ENCODE measurements at places on chromosomes 5 and 9.

- peak; percentile 59 for DNase-seq
Observed at GRCh38 chr9:35611230-35611797, 6.3 kb downstream of the TESK1 start.

GRCh38 chr5:157384971-157385709 lies 74.9 kb upstream of the NIPAL4 start:
- peak; percentile 99 for DNase-seq

GRCh38 chr9:33221568-33221884 lies 18.4 kb upstream of the SPINK4 start:
- no peak for DNase-seq

DNA sequence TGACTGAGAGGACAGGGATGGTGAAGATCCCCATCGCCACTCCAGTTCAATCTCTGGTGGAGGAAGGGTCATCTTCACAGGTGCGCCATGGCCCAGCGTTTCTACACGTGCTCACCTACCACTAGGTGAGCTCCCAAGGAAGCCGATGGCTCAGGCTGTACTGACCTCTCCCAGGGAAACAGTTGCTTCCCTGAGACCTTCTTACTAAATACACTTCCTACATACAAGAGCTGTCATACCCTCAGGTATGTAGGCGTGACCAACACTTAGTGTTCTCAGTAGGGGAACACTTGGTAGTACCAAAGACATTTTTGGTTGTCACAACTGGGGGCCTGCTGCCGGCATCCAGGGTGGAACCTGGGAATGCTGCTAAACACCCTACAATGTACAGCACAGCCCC lies 75.2 kb downstream of the TENT4A start:
- peak; percentile 18 for DNase-seq

- peak; percentile 42 for DNase-seq
Observed at GRCh38 chr5:83564069-83564749, 92.7 kb downstream of the VCAN start.

GRCh38 chr5:68950125-68950524 lies 143.7 kb upstream of the SLC30A5 start:
- DNase-seq = peak; percentile 81

DNA sequence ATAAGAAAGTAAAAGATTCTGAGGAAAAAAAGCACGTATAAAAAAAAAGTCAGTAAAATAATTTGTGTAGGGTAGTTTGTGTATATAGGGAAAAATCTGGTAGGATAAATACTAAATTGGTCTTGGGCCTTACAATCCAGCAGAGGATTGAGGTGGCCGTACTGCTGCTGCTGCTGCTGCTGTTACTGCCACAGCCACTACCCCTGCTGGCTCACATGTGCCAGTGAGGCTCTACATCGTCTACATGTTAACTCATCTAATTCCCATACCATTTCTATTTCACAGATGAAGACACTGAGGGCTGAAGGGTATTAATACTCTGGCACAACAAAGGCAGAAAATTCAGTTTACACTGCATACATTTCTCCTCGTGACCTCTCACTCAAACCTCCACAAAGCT lies 928.5 kb downstream of the TLE4 start:
- DNase-seq = peak; percentile 22

- DNase-seq = no peak
Observed at GRCh38 chr9:7368410-7369292, 430.9 kb downstream of the DMAC1 start.

- DNase-seq = no peak
Observed at GRCh38 chr5:63249960-63250359, 671.3 kb downstream of the LRRC70 start.

DNA sequence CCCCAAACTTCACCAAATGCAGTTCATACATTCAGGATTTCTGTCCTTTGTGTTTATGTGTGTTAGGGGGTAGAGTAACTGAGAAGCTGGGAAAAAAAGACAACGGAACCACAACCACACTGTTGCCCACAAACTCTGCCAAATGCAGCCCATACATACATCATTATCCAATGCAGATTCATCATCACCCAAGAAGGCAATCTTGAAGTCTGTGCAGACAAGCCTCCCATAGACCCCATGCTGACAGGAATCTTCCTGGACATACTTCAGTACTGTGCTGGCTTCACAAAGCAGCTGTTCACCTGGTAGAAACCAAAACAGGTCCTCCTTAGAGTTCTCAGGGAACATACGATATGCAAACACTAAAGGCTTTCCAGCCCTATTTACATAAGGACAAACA lies 38.9 kb downstream of the MTMR12 start:
- no peak for DNase-seq

DNA sequence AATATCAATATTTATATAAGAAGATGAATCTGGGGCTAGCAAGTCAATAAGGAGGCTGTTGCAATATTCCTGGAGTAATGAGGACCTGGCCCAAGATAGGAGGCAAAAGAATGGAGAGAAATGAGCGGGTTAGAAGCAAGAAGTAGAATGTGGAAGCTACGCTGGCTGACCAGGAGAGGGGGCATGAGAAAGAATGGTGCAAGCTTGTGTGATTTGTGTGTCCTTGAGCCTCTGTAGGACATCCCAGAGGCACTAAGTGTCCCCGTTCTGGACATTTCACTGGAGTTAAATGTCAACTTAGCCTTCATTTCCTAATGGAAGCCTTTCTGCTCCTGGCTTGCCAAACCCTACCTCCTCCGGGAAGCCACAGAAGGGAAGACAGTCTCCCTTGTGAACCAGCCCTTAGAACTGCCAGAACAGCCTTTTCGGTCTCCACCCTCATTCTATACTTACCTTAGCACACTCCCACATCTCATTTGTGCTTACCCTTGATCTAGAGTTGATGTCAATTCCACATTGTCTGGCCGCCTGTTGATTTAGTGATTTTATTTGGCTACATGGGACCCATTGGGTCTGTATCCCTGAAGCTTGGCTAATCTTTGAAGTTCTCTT lies 6.7 kb upstream of the PDE6A start:
- DNase-seq = peak; percentile 43

- DNase-seq = no peak
Observed at GRCh38 chr5:37859805-37860204, 20.0 kb upstream of the GDNF start.

DNA sequence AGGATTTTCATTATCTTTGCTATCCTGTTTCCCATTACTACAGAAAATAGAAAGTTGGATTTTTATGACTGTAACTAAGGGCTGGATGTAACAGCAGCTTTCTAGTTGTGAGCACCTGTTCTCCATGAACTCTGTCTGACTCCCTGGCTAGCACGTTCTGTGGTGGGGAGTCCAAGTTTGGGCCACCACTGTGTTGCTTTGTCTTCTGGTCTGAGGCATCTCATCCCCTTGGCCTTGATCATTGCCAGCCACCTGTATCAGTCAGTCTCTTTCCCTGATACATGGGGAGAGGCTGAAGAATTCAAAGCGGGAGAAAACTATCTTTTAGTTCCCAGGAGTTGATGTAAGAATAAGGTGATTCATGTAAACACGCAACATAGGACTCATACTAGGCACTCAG lies 33.4 kb downstream of the WDR70 start:
- DNase-seq = no peak

- DNase-seq = peak; percentile 73
Observed at GRCh38 chr5:79829260-79829659, 139.6 kb downstream of the CMYA5 start.

- DNase-seq = no peak
Observed at GRCh38 chr9:4861736-4862451, 69.2 kb downstream of the RCL1 start.

- no peak for DNase-seq
Observed at GRCh38 chr9:72276429-72276828, 88.6 kb downstream of the ZFAND5 start.

GRCh38 chr5:152632360-152632759 lies 227.3 kb upstream of the NMUR2 start:
- no peak for DNase-seq

DNA sequence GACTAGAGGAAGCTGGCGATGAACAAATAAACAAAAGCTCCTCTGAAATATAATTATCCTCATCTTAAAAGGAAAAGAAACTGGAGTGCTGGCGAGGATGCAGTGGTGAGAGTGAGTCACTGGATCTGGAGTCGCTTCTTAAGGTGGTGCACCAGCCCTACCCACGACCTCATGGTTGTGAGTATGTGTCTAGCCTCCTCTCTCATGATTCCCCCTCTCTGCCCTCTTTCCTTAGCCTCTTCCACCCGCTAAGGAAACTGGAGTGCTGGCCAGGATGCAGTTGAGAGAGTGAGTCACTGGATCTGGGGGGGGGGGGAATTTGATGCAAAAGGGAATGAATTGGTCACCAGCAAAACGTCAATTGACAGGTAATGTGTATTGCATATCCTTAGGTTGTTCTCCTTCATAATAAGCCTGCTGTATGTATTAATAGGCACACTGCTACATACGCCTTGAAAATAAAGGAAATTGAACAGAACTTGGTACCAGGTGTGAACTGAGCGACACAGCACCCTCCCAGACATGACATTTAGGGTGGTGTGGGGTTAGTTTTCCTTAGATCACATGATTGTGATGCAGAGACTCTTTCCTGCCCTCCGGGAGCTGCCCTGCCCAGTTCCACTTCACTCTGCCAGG lies 36.3 kb upstream of the EBF1 start:
- DNase-seq = peak; percentile 10

GRCh38 chr9:9396518-9396917 lies 1216.3 kb downstream of the PTPRD start:
- DNase-seq = no peak

- peak; percentile 33 for DNase-seq
Observed at GRCh38 chr5:57382655-57383054, 100.0 kb downstream of the ACTBL2 start.

GRCh38 chr9:115986508-115986907 lies 167.1 kb upstream of the PAPPA start:
- no peak for DNase-seq

GRCh38 chr5:144183254-144183889 lies 12.7 kb downstream of the KCTD16 start:
- DNase-seq = no peak

DNA sequence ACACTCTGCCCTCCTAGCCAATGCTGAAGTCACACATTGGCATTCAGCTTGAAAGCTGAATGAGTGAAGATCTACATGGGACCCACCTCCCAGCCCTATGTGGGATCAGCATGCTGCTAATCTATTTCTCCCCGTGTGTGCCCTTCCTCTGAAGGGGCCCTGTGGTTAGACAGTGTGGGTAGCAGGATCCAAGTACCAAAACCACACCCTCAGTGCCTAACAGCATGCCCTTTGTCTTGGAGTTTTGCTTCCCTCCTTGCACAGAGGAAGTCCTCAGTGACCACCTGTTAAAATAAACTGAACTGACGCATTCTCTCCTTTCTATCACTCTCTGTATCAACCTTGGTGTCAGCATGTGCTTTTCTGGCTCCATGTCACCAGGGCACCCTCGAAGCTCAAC lies 25.0 kb downstream of the SH3TC2 start:
- DNase-seq = no peak

DNA sequence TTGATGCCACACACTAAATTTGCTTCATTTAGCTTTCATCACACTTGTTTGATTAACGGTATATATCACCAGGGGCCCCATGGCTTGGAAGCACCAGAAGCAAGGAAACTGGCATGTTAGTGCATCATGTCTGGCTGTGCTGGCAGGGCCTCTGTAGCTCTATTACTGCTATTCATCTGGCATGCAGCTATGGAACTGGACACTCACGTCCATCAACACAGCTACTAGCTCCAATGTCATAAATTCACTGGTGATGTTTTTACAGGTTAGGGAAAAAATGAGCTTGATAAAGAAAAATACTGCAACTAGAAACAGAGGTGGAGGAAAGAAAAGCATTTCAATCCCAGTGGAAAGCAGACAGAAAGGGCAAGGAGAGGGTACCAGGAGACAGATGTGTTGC lies 343.2 kb downstream of the DEPDC1B start:
- DNase-seq = no peak

GRCh38 chr5:74541381-74541781 lies 99.1 kb downstream of the ENC1 start:
- DNase-seq = no peak

DNA sequence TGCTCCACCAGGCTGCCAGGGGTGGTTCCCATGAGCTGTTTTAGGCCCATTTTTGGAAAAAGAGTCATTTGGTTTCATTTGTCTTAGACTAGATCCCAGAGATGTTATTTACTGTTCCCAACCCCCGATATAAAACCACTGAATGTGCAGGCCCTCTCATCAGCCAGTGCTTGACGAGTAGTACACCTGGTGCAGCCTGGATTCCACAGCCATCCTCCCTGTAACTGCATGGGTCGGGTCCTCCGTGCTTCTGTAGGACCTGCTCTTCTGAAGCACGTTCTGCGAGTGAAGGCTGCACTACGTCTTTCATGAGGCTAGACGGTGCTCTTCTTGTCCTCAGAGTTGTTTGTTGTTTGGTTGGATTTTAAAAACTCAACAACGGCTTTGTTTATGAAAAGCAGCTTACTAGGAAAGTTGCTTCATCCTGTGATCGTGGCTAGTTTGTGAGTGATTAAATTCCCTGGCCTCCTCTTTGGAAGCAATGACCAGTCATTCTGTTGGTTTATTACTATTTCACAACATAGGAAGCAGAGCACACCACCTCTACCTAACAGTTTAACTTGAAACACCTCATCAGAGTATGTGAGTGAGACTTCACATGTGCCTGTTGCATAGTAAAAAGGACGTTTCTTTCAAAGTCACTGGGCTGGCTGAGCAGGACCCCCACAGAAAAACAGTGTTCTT lies 135.2 kb downstream of the AOPEP start:
- DNase-seq = no peak

- no peak for DNase-seq
Observed at GRCh38 chr5:39652036-39652435, 227.3 kb upstream of the DAB2 start.
